ENCODE measurements at places on chromosomes 7 and 10.

- DNase-seq: no peak
Observed at GRCh38 chr7:69218576-69218975, 379.7 kb upstream of the AUTS2 start.

DNA sequence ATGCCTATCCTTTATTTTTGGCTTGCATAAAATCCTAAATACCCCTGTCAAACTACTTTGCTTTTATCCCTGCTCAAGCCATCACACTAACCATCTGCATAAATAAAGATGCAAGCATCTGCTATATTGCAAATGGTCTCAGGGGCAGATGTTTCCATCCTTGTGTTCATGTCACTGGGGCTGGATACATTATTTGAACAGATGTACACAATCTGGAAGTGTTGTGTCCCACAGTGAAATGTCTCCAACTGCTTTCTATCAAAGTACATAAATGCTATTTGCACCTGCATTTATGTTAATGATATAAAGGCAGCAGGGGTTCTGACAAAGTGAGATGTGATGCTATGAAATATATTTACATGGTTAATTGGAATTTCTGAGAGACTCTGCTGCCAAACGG lies 163.1 kb downstream of the ZNF438 start:
- DNase-seq: no peak

DNA sequence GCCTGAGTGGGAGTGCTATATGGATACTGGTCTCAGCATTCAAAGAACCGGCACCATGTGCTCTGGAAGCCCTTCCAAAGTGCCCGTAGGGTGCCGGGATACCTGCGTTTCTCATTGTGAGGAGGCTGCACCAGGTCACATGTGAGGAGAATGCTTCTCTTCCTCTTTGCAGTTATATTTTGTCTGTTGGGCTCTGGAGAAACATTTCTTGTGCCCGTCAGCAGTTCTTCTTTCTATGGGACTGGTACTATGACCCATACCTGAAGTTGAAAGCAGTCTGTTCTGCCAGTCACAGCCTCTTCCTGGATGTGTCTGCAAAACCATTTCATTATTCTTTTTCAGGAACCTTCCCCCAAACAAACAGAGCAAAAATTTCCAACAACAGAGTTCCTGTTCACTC lies 465.0 kb downstream of the SUGCT start:
- DNase-seq: no peak

DNA sequence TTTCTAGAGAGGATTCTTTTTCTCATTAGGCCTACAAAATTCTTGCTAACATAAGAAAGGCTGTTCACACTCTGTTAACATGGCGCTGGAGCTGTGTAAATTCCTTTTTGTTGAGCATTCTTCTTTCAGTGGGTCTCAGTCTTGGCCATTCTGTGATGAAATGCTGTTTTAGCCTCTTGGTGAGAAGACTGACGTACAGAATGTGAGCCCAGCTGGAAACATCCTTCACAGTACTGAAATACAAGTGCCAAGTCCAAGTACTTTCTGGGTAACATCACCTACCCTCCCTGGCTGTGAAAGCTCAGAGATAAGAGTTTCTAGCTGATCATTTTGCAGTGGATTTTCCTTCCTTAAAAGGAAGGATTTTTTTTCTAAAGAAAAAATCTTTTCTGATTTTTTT lies 231.8 kb downstream of the AHR start:
- DNase-seq: no peak

GRCh38 chr7:831596-832166 lies 595 bp upstream of the SUN1 start:
- peak; percentile 31 for DNase-seq

GRCh38 chr10:33716501-33717267 lies 382.2 kb upstream of the NRP1 start:
- no peak for DNase-seq

GRCh38 chr7:149743476-149744255 lies 29.7 kb downstream of the ZNF467 start:
- DNase-seq: no peak

DNA sequence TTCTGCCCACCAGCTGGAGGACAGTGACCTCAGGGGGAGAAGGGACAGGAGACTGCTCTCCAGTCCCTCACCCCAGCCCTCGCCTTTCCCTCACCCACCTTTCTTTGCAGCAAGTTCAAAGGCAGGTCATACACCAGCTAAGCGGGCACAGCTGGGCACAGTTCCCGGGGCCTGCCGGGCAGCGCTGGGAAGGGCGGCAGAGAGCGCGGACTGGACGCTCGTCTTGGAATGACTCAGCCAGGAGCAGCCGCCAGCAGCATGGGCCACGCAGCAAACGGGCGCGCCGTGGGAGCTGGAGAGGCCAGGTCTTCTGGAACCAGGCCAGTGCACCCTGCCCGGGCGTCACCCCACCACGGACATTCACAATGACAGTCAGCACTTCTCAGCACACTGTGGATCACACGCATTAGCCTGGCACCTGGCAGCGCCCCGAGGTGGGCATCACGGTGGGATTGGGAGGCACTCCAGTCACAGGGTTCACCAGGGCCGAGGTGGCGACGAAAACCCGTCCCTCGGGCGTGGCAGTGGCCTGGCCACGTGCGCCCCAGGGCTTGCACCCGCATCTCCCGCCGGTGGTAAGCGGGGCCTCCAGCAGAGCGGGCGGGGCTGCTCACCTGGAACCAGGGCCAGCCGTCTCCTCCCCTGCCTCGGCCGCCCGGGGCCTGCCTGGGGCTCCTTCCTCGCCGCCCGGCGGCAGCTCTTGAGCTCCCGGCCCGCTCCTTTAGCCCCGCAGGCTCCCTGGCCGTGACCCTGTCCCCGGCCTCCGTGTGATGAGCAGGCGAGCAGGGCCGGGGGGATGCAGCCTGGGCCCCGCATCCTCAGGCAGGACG lies 29.0 kb upstream of the WDFY4 start:
- no peak for DNase-seq

DNA sequence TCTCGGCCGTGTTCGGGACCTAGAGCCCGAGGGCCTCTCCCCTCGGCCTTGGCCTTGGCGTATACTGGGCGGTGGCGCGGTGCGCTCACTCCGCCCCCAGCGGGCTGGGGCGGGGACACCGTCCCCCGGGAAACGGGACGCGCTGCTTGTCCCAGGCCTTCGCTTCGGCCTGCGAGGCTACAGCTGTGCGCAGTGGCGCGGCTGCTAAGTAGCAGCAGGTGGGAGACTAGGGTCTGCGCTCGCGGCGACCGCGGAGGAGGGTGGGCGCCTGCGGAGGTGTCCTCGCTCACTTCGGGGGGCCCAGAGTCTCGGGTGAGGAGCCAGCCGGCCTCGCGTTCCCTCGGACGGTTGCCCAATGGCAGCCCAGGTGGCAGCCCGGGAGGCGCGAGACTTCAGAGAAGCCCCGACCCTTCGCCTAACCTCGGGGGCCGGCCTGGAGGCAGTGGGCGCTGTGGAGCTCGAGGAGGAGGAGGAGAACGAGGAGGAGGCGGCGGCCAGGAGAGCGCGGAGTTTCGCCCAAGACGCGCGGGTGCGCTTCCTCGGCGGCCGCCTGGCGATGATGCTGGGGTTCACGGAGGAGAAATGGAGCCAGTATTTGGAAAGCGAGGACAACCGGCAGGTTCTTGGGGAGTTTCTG lies at the start of gene DNAH11:
Gene DNAH11, plus strand, starts transcription at position 149 of the 637 bp plus-strand sequence. Its CDS starts 207 bp downstream, at position 356.
- DNase-seq: peak; percentile 54

- peak; percentile 74 for DNase-seq
Observed at GRCh38 chr7:107180378-107180777, 11.6 kb downstream of the HBP1 start.

DNA sequence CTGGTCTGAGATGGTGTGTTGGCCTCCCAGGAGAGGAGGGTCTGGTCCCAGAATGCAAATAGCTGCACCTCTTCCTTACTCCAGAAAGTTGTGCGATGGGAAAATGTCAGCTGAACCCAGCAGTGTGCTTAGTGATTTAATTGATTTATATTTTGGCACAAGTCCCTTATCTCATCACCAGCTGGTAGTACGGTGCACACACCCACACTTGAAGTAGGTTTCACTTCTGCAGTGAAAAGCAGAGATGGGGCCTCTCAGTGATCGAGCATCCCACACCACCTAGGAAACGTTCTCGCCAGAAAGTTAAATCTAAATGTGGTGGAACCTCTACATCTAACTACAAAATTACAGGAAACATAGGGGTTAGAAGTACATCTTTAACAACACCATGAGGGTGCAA lies 80.4 kb downstream of the UBE3C start:
- no peak for DNase-seq

- DNase-seq: no peak
Observed at GRCh38 chr7:116041615-116042014, 11.1 kb upstream of the TFEC start.

DNA sequence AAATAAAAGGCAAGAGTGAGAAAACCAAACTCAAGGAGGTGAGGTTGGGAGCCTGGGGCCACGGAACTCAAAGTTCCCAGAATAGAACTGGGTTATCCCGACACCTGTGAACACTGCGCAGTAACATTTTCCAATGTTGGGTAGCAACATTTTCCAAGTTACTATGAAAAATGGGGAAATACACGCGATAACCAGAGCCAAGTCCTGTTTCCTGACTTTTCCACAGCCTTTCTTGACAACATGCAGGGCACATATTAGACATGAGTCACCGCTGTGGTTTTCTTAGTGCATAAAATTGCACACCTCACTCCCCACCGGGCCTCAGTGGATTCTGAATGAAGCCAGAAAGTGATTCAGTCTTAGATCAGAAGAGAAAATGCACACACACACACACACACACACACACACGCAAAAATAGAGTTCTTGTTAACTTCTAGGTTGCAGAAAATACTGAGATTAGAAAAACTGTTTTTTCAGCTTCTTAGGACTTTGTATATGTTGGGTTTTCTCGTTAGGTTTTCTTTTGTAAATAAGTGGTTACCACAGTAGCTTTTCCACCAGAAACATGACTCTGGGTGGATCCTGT lies 70.0 kb downstream of the CAMK1D start:
- peak; percentile 85 for DNase-seq

DNA sequence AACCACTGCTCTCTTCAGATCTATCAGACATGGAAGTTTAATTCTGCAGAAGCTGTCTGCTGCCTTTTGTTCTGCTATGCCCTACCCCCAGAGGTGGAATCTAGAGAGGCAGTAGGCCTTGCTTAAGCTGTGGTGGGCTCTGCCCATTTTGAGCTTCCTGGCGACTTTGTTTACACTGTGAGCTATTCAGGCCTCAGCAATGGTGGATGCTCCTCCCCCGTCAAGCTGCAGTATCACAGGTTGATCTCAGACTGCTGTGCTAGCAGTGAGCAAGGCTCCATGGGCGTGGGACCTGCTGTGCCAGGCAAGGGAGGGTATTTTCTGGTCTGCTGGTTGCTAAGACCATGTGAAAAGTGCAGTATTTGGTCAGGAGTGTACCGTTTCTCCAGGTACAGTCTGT lies 45.1 kb upstream of the CDK14 start:
- no peak for DNase-seq

GRCh38 chr10:131275691-131276090 lies 35.8 kb downstream of the TCERG1L start:
- no peak for DNase-seq

- DNase-seq: no peak
Observed at GRCh38 chr10:106836933-106837663, 327.4 kb downstream of the SORCS1 start.

- DNase-seq: no peak
Observed at GRCh38 chr10:83943920-83944319, 195.4 kb upstream of the GHITM start.

- DNase-seq: no peak
Observed at GRCh38 chr10:127148933-127149220, 47.5 kb downstream of the INSYN2A start.

DNA sequence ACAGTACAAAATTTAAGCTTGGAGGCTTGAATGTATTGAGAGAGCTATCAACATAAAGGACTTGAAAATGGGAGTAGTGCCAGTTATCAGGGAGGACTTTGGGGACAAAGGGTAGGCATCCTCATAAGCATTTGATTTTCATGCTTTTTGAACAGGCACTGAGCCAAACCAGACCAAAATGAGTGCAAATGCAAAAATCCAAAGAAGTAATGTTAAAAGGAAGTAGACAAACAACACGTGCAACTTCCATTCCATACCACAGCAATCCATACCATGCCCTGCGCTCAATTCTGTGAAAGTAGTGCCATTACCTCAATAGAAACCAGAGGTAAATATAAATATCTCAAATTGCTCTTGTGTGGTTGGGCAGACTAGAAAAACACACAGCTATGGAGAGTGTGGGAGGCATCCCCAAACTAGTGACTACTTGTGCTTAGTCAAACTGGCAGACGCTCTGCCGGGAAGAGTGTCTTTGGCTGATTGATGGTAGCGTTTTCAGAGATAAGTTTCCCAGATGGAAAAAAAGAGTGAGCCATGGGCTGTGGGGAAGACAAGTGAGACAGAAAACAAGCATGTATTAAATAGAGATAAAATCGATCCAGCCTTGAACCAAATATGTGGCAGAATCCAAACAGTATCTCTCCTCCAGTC lies 161.5 kb downstream of the CREB5 start:
- no peak for DNase-seq

DNA sequence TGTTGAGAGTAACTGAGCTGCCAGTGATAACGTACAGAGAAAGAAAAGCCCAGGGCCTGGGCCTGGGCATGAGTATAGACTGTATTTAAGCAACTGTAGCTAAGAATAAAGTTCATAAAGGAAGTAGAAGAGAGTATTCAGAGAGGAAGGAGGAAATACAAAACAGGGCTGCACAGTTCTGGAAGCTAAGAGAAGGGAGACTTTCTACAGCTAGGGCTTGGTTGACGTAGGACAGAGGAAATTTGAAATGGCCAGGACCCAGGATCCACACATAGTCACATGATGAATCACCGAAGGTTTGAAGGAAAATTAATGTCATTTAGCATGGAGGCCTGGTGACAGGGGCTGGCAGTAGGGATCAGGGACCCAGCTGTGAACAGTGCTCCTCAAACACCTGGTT lies 66.7 kb downstream of the ARL4A start:
- no peak for DNase-seq

- DNase-seq: no peak
Observed at GRCh38 chr7:80781561-80781979, 137.3 kb downstream of the SEMA3C start.

DNA sequence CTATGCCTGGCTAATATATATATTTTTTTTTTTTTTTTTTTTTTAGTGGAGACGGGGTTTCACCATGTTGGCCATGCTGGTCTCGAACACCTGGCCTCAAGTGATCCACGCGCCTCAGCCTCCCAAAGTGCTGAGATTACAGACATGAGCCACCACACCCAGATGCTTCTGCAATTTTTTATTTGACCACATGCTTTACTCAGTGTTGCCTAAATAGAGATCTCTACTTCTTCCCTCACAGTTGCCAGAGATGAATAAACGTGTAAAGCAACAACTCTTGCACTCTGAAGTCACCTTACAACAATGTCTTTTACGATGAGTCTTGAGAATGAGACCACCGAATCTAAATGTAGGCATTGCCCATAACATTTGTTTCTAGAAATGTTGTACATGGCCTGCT lies 107.9 kb upstream of the FRMD4A start:
- no peak for DNase-seq
